Right ventricle myocardium superior (tissue), 1 donor: ENCODE measurements at places on chromosomes 5 and 9. TPM values are rescaled to one million over a fixed set of nuclear protein-coding genes. Genes with fewer than 3 reads are reported as not detected.

The CDC20B gene
- not detected for total RNA-seq

The ZER1 gene
- total RNA-seq = 57.3 TPM

The IL7R gene
- total RNA-seq = 0.67 TPM

The SHC3 gene
- total RNA-seq = 0.35 TPM

DNA sequence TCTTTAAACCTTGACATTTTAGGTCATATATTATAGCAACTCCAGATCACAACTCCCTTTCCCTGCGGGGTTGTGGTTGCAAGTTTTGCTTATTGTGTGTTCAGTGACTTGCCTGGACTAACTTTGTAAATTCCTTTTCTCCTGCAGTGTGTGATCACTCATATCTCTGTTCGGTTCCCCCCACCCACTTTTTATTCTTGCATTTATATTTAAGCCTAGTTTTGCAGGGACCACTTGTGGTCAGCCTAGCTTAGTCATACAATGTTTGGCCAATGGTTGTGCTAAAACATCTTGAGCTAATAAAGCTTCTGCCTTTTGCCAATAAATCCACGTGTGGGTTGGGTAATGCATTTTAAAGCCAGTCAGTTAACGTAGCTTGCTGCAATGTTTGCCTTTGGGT lies 146.5 kb upstream of the IRX4 start:
- DNase-seq = no peak
